NCI-H2081 treated with DMSO at 0.1 percent for 48 hours (cell line): ENCODE measurements at places on chromosomes 12 and 14.

DNA sequence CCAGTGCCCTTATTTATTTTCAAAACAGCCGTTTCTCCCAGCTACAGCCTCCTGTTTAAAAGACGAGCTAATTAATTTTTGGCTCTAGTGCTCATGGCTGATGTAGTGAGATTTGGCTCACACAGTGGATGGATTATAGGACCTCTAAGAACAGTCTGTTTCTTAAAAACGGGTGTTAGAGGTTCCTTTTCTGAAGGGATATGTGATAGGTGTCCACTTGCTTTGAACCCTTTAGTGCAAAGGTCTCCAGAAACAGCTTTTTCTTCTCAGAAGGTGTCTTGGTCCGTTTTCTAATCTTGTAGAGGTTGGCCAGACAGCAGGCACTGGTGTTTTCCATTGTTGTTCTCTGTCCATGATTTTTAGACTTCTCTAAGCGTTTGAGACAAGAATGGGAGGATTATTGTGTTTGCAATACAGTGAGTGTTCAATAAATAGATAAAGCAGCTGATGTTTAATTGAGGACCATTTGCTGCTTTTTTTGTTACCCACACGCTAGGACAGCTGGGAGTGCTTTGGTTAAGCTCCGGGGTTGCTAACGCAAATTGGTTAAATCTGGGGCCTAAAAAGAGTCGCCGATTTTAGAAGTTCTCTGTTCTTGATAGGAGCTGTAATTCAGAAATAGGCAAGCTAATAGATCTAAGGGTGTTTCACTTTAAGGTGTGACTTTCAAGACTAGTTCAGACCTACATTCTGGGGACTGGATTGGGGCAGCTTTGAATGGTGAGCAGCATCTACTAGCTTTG is 1.0 kb downstream of the BORCS5 start:
- no peak for DNase-seq

GRCh38 chr12:63870838-63871237 is 26.3 kb downstream of the SRGAP1 start:
- no peak for DNase-seq

- no peak for DNase-seq
These were observed 50.4 kb downstream of the PSMA6 start for GRCh38 chr14:35342489-35343010.

- DNase-seq, result no peak
These were observed 7.1 kb upstream of the KCNH3 start for GRCh38 chr12:49531745-49532144.

- no peak for DNase-seq
These were observed 196.4 kb upstream of the IGF1 start for GRCh38 chr12:102676812-102677211.

GRCh38 chr14:81480741-81481140 is 52.9 kb downstream of the SEL1L start:
- DNase-seq, result no peak

GRCh38 chr14:95943699-95944098 is 67.1 kb downstream of the TUNAR start:
- no peak for DNase-seq

DNA sequence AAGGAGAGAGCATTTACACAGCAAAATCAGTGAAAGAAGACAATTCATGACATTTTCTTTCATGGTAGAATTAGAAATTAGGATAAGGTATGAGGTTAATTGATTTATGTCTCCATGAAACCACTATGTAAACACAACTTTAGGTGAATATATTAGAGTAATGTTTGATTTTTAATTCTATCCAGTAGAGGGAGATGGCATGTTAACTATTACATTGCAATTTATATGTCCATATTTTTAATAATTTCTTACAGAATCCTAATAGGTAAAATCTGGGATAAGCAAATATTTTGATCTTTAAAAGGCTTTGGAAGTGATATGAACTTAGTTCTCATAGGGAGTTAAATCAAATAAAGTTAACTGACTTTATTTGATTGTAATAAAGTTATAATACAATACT is 373.4 kb upstream of the PDE3A start:
- DNase-seq, result no peak

- no peak for DNase-seq
These were observed 38.8 kb downstream of the CBX5 start for GRCh38 chr12:54240971-54241588.

GRCh38 chr12:52796839-52797528 is 1.1 kb upstream of the KRT3 start:
- no peak for DNase-seq

- DNase-seq, result no peak
These were observed 153.5 kb downstream of the DHRS2 start for GRCh38 chr14:23789696-23790095.
